Caco-2 (cell line): ENCODE measurements at places on chromosomes 7 and 10.

DNA sequence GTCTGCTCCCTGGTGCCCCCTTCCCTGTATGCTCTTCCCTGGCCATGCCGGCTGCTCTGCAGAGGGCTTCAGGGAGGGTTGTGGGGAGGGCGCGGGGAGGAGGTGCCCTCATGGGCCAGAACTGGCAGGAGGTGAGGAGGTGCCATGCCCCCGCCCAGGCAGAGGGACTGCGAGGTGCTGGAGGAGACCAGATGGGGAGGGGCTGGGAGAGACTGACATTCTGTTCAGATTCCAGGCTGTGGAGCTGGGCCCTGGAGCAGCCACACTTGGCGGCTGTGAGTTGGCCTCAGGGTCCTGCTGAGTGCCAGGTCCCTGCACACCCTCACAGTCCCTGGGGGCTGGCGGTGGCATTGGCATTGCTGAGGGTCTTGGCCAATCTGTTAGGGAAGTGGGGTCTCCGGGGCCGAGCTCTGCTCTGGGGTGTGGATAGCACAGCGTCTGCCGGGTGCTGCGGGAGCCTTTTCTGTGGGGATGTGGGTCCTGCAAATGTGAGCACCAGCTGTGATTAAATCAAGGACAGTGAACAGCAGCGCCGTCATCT, 25.4 kb downstream of the INPP5A start:
- no peak for DNase-seq

DNA sequence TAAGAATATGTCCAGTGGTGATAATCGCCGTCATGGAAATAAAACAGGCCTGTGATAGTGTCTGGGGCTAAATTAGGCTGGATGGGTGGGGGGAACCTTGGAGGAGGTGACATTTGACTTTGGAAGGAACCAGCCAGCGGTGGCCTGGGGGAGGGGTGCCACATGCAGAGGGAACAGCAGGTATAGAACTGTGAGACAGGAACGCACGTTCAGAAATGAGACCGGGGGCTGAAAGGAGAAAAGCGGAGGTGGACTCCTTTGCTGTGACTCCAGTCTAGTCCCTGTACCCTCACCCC, 2.6 kb upstream of the CYP26A1 start:
- no peak for DNase-seq

GRCh38 chr10:35643151-35644049, 1.3 kb upstream of the FZD8 start:
- peak; percentile 51 for DNase-seq

DNA sequence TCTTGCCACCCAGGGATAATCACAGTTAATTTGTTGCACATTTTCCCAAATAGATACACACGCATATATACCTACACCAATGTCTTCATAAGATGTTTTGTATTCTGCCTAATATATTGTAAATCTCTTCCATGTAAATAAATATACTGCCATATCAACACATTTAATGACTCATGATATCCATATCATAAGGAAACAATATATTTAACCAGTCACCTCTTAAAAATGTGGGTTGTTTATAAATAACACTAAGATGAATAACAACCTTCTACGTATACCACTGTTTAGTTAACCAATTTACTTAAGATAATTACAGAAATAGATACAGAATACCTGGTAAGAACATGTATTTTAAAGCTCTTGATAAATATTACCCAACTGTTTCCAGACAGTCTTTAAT, 38.2 kb downstream of the ELAPOR2 start:
- DNase-seq, result no peak

GRCh38 chr7:71995111-71995510, 417.0 kb downstream of the CALN1 start:
- DNase-seq, result no peak

DNA sequence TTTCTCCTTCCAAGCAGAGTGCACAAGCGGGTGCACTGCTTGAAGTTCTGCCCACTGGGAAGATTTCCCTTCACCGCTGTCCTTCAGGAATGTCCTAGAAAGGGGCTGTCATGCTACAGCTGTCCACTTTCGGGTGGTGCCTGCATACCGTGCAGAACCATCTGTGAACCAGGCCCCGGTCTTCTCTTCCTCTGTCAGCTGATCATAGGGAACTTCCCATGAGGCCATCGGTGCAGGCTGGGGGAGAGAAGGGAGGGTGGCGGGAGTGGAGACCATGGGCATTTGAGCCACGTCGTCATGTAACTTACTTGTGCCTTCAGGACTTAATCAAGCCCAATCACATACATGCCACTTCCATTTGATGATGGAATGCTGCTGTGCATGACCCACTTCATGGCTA, 111.6 kb downstream of the NKX6-2 start:
- DNase-seq, result no peak

DNA sequence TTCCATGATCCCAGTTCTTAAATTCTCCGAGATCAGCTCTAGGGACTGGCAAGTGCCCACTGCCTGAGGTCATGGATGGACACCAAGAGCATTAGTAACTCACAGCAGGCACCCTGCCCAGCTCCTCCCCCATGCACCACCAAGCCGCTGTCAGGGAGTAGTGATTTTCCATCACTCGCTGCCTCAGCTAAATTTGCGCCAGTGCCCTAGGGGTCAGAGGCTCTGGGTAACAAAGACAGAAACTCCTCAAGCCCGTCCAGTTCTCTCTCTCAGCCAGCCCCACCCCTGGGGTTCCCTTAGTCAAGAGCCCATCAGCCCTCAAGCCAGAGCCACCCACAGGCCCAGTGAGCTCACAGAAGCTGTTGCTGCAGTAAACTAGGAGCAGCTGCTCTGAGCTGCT, 30.0 kb downstream of the PAX2 start:
- no peak for DNase-seq

GRCh38 chr7:132893560-132893959, 188.3 kb downstream of the CHCHD3 start:
- DNase-seq, result no peak

DNA sequence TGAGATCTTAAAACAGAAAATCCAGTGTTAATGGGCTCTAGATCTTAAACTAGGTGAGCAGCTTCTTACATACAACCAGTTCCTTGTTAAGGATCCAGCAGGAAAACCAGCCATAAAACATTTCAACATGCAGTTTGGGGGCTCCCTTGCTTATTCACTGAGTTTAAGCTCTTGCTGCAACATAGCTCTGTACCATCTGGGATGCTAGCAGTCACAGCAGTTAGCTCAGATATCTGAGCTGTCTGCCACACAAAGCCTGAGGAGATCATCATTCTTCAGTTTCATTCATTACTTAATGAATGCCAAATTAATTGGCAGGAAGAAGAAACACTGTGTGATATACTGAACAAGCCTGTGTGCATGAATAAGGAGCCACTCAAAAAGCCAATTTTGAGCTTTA, 62.8 kb downstream of the PODXL start:
- no peak for DNase-seq

DNA sequence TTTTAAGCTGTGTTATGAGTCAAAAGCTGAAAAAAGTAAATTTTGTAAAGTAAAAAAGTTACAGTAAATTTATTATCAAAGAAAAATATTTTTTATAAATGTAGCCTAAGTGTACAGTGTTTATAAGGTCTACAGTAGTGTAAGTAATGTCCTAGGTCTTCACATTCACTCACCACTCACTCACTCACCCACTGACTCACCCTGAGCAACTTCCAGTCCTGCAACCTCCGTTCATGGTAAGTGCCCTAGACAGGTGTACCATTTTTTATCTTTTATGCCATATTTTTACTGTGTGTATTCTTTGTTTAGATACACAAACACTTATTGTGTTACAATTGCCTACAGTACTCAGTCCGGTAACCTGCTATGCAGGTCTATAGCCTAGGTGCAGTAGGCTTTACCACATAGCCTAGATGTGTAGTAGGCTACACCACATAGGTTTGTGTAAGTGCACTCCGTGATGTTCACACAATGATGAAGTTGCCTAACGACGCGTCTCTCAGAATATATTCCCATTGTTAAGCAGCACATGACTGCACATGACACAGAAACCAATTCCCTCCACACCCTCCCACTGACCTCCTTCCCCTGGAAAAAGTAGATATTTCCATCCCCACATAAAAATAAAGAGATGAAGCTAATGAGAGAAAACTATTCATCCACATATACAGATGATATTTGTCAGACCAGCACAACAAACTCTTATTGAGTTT, 44.8 kb upstream of the FGL2 start:
- DNase-seq, result no peak

- no peak for DNase-seq
Observed at GRCh38 chr7:47458057-47458456, 123.9 kb downstream of the TNS3 start.

- no peak for DNase-seq
Observed at GRCh38 chr7:70669854-70670253, 462.1 kb upstream of the GALNT17 start.

GRCh38 chr10:131832056-131832685, 68.6 kb upstream of the PPP2R2D start:
- no peak for DNase-seq

- no peak for DNase-seq
Observed at GRCh38 chr7:36227223-36227622, 74.2 kb downstream of the EEPD1 start.

- no peak for DNase-seq
Observed at GRCh38 chr10:76324283-76324682, 892.9 kb downstream of the LRMDA start.

DNA sequence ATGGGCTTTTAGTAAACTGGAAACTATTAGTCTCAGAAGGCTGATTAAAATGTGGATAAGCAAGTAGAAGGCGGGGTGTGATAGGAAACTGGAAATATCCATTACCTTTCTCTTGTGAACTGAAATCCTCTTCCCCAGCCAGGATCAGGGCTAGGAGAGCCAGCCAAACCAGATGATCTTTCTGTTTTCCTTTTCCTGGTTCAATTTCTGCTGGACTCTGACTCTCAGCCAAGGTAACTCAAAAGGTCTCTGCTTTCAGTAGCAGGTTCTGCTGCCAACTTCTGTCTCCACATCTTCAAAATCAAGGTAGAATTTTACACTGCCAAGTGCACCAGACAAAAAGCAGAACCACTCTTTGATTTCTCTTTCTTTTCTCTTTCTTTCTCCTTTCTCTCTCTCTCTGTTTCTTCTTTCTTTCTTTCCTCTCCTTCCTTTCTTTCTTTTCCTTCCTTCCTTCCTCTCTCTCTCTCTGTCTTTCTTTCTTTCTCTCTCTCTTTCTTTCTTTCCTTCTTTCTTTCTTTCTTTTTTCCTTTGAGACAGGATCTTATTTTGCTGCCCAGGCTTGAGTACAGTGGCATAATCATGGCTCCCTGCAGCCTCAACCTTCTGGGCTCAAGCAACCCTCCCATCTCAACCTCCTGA, 30.8 kb downstream of the OTUD1 start:
- no peak for DNase-seq

GRCh38 chr10:44910602-44911001, 535 bp upstream of the TMEM72 start:
- no peak for DNase-seq

GRCh38 chr10:131180740-131181415, 130.6 kb downstream of the TCERG1L start:
- DNase-seq, result no peak

DNA sequence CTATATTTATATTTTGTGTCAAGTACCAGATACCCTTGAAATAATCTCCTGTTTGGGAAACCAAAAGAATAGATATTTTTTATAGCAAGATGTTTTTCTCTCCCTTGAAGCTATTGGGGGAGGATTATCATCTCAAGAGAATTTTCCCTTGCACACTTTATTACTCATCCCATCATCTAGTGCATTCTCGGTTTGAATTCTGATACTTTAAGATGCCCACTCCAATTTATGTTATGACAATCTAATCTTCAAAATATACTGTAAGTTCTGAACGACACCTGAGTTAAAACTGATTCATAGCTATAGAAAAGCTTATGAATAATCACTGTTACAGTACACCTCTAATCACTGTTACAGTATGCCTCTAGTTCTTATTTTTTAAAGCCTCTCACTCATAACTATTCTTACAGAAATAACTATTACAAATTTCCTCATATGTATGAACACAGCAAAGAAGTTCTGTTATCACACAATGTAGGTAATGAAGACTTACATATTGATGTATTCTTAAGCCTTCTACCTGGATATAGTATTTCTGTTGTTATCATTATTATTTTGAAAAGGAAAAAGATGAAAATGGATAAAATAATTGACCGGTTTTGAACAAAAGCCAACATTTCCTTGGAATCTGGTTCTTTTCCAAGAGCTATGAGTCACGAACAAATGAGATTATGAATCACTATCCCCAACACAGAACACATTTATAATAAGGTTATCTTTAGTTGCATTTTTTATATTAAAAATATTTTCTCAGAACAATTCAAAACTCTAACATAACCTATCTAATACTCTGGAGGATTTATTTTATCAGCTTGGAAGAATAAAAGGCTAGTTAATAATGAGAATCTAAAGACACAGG, 72.3 kb upstream of the FAM13C start:
- no peak for DNase-seq

- DNase-seq, result no peak
Observed at GRCh38 chr10:31647861-31648260, 280.8 kb downstream of the ARHGAP12 start.

DNA sequence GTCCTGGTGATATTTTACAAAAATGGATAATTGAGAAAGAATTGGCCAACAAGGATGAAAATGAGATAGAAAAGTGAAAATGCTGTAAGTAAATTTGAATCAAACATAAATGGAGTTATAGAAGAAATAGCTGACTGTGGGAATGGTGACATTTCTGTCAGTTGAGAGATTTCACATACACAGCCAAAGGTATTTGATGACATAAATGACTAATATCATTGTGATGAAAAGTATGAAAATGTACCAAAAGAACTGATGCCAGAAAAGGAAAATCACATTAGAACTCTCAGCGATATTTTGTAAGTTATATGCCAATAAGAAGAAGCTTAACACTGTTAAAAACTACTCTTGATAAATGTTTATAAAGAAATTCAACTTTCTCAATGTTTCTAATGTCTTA, 54.9 kb downstream of the TFPI2 start:
- DNase-seq, result no peak

GRCh38 chr7:42745357-42746059, 166.4 kb downstream of the C7orf25 start:
- DNase-seq, result peak; percentile 51

GRCh38 chr10:132856869-132857524, 71.0 kb upstream of the NKX6-2 start:
- no peak for DNase-seq

DNA sequence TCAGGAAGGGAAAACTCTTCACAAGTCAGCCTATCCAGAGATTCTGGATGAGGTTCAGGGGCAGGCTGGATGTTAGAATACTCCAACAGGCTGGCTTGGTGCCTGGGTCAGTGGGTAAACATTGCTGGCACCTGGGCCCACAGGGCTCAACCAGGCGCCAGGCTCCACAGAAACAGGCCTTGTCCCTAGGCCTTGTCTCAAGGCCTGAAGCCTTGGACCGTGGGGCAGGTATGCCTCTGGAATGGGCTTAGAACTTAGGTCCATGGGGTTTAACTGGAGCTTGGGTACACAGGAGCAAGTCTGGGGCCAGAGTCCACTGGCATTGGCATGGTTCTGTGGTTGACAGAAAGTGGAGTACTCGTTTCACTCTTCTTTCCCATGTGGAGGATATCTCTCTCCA, 263.0 kb upstream of the ETV1 start:
- no peak for DNase-seq

DNA sequence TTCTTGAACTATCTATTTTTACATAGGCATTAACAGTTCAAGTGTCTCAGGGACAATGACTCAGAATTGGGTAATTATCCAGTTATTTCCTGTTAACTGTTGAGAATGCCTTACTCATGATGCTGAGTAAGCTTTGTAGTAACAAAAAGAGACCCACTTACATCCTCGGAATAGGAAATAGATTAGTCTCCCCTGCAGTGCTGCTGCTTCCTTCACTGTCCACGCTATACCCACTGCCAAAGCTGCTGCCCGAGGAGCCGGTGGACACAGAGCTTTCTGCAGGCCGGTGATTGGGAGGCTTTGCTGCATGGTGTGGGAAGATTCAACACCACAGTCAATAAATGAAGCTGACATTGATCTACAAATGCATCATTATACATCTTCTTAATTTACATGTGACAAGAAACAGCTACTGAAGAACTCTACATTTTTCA, 357.1 kb downstream of the PCLO start:
- DNase-seq, result no peak
